IMR-90 (cell line): ENCODE measurements at places on chromosomes 16 and 17. TPM values are rescaled to one million over a fixed set of nuclear protein-coding genes. Genes with fewer than 3 reads are reported as not detected.

Gene AANAT
- polyA plus RNA-seq = 0.19 and 0.21 TPM in 2 replicates

Gene HS3ST3B1
- 2.8 and 3.1 TPM in 2 replicates for polyA plus RNA-seq

Gene TAC4
- polyA plus RNA-seq = not detected in 2 replicates

Gene CCL4L2
- not detected in 2 replicates for polyA plus RNA-seq

Gene TP53TG3C
- polyA plus RNA-seq = not detected in 2 replicates

Gene KRTAP9-4
- polyA plus RNA-seq = not detected in 2 replicates

Gene EPN3
- 0.09 TPM in 1 of 2 replicates, not detected in the other for polyA plus RNA-seq

Gene ABCA5
- 1.0 and 1.3 TPM in 2 replicates for polyA plus RNA-seq

Gene SYNGR2
- 63.1 and 77.3 TPM in 2 replicates for polyA plus RNA-seq

Gene PMFBP1
- not detected in 2 replicates for polyA plus RNA-seq

Gene GPRC5C
- not detected in 2 replicates for polyA plus RNA-seq

Gene OTOA
- 0.02 TPM in 1 of 2 replicates, not detected in the other for polyA plus RNA-seq
